Bladder microvascular endothelial cell (primary cell): ENCODE measurements at places on chromosomes 4 and X. TPM values are rescaled to one million over a fixed set of nuclear protein-coding genes. Genes with fewer than 3 reads are reported as not detected.

The COX18 gene
- total RNA-seq = 14.0 and 14.1 TPM in 2 replicates

The SERPINA7 gene
- total RNA-seq = not detected in 2 replicates

The ALPK1 gene
- 4.2 and 5.3 TPM in 2 replicates for total RNA-seq

The ANK2 gene
- 1.5 and 38.8 TPM in 2 replicates for total RNA-seq

The SLC16A2 gene
- total RNA-seq = 0.32 and 0.82 TPM in 2 replicates

The FGA gene
- total RNA-seq = not detected in 2 replicates

The NPY2R gene
- total RNA-seq = 0.13 TPM in 1 of 2 replicates, not detected in the other

The AFM gene
- total RNA-seq = not detected in 2 replicates

The CITED1 gene
- total RNA-seq = 0.13 and 0.16 TPM in 2 replicates

The TRIM61 gene
- not detected in 2 replicates for total RNA-seq

The TBX22 gene
- total RNA-seq = not detected in 2 replicates

The RNF4 gene
- 27.7 and 51.6 TPM in 2 replicates for total RNA-seq

The MSL3 gene
- 29.3 and 31.4 TPM in 2 replicates for total RNA-seq

The CCDC120 gene
- total RNA-seq = 0.49 and 1.7 TPM in 2 replicates

The ZRSR2 gene
- 1.9 and 3.1 TPM in 2 replicates for total RNA-seq

The SYP gene
- total RNA-seq = 0.31 and 0.32 TPM in 2 replicates

The WAS gene
- 0.19 TPM in 1 of 2 replicates, not detected in the other for total RNA-seq

The DAPP1 gene
- not detected in 2 replicates for total RNA-seq

The RGN gene
- under 0.01 and 0.57 TPM in 2 replicates for total RNA-seq

The ARHGEF38 gene
- total RNA-seq = not detected in 2 replicates

The UGT2B17 gene
- not detected in 2 replicates for total RNA-seq

The NLGN4X gene
- total RNA-seq = under 0.01 and 0.50 TPM in 2 replicates

The MTMR8 gene
- 0.19 and 0.49 TPM in 2 replicates for total RNA-seq

The DGKK gene
- not detected in 2 replicates for total RNA-seq

The HPGDS gene
- total RNA-seq = not detected in 2 replicates

The MAOB gene
- not detected in 2 replicates for total RNA-seq

The TEX11 gene
- not detected in 2 replicates for total RNA-seq

The SASH3 gene
- total RNA-seq = not detected in 2 replicates

The CNGA1 gene
- not detected in 2 replicates for total RNA-seq

The HELT gene
- total RNA-seq = not detected in 2 replicates

The ADGRL3 gene
- total RNA-seq = under 0.01 and 4.5 TPM in 2 replicates

The ZNF711 gene
- total RNA-seq = 0.16 and 4.7 TPM in 2 replicates

The NLRP2B gene
- under 0.01 and 0.06 TPM in 2 replicates for total RNA-seq

The RIBC1 gene
- total RNA-seq = 0.16 and 0.19 TPM in 2 replicates

The STATH gene
- total RNA-seq = not detected in 2 replicates
